ENCODE measurements at places on chromosomes 11 and 22.
A peak's percentile ranks its signal among the peaks of the same experiment; 100 is the strongest.

- DNase-seq, result peak; percentile 35
Measured at GRCh38 chr11:35030716-35031213, 108.2 kb upstream of the CD44 start.

DNA sequence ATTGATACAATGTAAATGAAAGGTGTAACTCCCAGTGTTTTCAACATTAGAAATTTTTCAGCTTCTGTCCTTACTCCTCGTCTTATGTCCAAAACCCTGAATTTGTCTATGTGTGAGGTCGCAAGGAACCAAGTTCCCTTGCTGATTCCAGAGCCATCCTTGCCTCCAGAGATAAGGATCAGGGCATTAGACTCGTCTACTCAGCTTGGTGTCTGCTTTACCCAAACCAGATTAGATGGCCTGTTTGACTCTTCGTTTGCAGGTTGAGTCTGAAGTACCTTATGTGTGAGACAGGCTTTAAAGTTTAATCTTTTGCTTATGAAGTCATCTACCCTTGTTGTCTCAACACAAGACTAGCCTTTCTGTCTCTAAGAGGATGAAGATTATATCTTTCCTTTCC is 55.6 kb downstream of the SPECC1L start:
- no peak for DNase-seq

DNA sequence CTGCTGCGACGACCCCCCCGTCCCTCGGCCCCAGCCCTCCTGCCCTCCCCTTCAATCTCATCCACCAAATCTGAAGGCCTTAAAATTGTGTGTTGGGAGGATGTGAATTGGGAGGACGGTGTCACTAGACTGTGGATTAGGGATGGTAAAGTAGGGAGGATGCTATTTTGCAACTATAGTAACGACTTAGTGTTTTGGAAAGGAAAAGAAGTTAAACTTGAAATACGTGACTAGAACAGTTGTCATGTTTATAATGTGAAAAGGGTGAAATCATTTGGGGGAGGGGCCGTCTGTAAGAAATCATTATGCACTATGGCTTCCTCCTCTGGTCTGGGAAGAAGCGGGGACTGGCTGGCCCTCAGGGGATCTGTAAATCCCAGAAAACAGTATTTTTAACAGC is 43.4 kb upstream of the NNMT start:
- DNase-seq, result no peak

DNA sequence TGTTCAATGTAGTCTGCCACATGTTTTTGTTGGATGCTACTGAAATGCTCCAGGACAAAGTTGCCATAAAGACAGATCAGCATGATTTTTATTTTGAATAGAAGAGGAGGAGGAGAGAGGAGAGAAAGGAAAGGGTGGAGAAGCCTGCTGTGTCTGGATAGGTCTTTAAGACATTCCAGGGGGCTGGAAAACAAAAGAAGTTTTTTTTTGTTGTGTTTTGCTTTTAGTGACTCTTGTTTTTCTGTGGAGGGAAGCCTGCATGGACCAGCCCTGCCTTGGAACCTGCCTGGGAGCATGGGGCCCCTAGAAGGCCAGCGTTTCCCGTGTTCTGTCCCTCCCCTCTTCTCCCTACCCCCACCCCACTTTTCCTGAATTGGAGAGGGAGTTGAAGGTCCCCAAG is 2.3 kb downstream of the TSPAN18 start:
- DNase-seq, result no peak

GRCh38 chr22:35600476-35600875 is 16.7 kb downstream of the MB start:
- DNase-seq, result no peak

DNA sequence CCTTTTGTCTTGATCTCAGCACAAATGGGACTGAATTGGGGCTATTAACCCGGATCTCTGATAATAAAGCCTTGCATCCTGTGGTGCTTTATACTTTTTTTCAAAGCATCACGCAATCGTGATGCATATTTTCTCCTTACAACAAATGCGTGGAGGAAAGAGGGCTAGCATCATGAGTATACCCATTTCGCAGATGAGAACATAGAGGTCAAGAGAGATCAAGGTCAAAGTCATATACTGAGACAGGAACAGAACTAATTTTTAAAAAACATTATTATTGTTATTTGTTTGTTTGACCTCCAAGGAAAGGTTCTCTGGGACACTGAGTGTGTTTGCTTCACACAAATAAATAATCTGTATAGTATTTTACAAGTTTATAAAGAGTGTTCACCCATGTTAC is 191.2 kb downstream of the ST3GAL4 start:
- DNase-seq, result no peak

- no peak for DNase-seq
Measured at GRCh38 chr11:120139316-120140069, 1.6 kb upstream of the TRIM29 start.

DNA sequence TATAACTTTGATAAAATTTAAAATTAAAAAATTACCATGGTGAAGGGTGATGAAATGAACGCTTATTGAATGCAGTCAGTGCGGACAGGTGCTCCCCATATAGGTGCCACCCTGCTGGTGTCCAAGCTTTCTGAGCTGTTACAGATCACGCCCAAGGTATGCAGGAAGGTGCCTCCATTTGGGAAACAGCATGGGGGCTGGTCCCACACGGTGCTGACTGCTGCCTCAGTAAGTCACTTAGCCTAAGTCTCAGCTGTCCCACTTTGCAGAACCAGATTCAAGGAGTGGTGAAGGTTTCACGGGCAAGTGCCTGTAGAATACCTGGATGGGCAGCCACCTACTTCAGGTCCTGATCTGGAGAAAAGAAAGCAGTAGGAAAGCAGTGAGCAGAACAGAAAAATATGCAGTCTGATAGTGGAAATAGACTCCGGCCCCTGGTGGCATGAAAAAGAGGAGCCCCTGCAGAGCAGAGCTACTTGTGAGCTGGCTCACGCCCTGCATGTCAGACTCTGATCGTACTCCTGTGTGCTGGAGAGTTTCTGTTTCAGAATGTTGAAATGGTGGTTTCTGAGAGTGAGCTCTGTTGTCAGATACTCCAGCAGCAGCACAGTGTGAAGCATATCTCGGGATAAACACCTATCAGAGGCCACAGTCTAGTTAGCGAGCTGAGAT is 33.2 kb downstream of the ADORA2A start:
- no peak for DNase-seq

DNA sequence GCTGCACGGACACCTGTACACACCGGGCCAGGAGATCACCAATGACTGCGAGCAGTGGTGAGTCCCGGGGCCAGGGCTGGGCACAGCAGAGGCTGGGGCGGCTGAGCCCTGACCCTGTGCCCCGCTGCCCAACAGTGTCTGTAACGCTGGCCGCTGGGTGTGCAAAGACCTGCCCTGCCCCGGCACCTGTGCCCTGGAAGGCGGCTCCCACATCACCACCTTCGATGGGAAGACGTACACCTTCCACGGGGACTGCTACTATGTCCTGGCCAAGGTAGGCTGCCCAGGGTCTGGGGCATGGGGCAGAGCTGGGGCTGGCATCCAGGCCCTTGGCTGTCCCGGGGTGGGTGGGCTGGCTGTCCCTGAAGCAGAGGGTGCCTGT is 7.7 kb downstream of the MUC2 start:
- no peak for DNase-seq

GRCh38 chr11:62129590-62130282 is 5.9 kb downstream of the INCENP start:
- no peak for DNase-seq

GRCh38 chr11:90168571-90168970 is 34.1 kb downstream of the NAALAD2 start:
- DNase-seq, result no peak

GRCh38 chr11:34513682-34514449 is at the start of gene ELF5:
ELF5 (minus strand) TSS chr11:34513794; CDS start chr11:34505749, 8,045 bp downstream.
- DNase-seq, result no peak

GRCh38 chr22:23285734-23286133 is 105.4 kb downstream of the BCR start:
- DNase-seq, result no peak

GRCh38 chr22:26673486-26673885 is 16.1 kb downstream of the MIAT start:
- DNase-seq, result peak; percentile 24

GRCh38 chr11:132604431-132604830 is 927.9 kb downstream of the OPCML start:
- no peak for DNase-seq

- no peak for DNase-seq
Measured at GRCh38 chr11:28760676-28761390, 652.6 kb downstream of the METTL15 start.

GRCh38 chr22:29623059-29623458 is 19.6 kb downstream of the NF2 start:
- no peak for DNase-seq

DNA sequence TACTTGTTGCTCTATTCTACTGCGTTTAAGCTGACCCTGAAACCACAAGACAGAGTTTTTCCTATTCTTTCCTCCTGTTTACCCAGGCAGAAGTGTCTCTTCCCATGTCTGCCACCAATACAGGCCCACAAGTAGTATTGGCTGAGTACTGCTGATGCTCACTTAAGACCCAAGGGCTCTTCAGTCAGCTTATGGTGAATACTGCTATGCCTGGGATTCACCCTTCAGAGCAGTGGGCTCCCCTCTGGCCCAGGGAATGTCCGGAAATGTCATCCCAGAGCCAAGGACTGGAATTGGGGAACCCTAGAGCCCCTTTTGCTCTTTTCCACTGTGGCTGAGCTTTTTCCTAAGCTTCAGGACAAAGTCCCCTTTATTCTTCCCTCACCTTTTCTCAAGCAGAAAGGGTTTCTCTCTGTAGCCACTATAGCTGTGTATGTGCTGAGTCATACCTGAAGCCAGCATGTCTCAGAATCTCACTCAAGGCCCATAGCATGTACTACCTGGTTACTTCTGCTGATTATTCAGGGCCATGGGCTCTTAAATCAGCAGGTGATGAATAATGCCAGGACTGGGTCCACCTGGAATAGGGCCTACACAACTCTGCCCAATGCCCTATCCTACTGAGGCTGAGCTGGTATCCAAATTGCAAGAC is 745.8 kb upstream of the ANO5 start:
- DNase-seq, result no peak
